ENCODE measurements at places on chromosomes 7 and 10. TPM values are rescaled to one million over a fixed set of nuclear protein-coding genes. Genes with fewer than 3 reads are reported as not detected.

DNA sequence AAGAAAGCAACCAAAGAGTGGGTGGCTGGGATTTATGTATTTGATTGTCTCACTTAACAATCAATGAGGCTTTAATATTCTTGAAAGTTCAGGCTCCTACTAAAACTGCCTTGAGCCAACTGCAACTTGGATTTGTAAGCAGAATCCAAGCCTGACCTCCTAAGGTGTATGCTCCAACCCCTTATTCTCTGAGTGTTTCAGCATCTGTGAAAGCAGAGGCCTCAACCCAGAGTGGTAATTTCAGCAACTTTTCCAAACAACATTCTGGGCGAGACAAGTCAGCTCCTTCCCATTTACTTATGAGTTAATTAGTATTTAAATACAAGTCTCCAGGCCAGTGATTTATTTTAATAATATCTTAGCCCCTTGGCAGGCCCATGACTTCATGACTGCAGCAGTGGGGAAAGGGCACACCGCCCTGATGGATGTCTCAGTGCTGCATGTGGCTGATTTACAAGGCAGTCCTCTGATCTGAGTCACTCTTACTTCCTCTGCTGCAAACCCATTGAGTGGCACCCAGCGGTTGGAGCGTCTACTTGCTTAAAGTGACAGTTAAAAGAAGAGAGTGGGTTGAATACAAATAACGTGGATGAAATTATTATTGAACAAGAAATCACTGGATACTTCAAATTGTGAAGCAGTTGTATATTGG lies 209.1 kb downstream of the TRIL start:
- peak; percentile 76 for DNase-seq

DNA sequence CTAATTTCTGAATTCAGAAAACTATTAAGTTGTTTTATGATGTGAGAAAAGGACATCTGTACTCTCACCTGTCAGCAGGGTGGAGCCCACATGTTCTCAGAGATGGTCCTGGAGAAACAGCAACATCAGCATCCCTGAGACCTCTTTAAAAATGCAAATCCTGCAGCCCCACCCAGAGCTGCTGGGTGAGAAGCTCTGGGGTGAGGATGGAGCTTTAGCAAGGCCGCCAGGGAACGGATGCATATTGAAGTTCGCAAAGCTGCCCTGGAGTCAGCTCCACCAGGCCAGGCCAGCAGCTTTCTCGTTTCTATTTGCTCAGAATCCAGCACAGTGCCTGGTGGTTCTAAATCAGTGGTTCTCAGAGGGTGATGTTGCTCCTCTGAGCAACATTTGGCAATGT lies 49.1 kb downstream of the PRKCQ start:
- no peak for DNase-seq

- DNase-seq: no peak
Measured at GRCh38 chr7:5472432-5473315, 49.0 kb upstream of the TNRC18 start.

- no peak for DNase-seq
Measured at GRCh38 chr7:69840248-69840647, 242.0 kb downstream of the AUTS2 start.

GRCh38 chr10:101834341-101834740 lies 9.3 kb downstream of the KCNIP2 start:
- DNase-seq: no peak

GRCh38 chr7:16187131-16187530 lies 234.2 kb downstream of the CRPPA start:
- DNase-seq: no peak

DNA sequence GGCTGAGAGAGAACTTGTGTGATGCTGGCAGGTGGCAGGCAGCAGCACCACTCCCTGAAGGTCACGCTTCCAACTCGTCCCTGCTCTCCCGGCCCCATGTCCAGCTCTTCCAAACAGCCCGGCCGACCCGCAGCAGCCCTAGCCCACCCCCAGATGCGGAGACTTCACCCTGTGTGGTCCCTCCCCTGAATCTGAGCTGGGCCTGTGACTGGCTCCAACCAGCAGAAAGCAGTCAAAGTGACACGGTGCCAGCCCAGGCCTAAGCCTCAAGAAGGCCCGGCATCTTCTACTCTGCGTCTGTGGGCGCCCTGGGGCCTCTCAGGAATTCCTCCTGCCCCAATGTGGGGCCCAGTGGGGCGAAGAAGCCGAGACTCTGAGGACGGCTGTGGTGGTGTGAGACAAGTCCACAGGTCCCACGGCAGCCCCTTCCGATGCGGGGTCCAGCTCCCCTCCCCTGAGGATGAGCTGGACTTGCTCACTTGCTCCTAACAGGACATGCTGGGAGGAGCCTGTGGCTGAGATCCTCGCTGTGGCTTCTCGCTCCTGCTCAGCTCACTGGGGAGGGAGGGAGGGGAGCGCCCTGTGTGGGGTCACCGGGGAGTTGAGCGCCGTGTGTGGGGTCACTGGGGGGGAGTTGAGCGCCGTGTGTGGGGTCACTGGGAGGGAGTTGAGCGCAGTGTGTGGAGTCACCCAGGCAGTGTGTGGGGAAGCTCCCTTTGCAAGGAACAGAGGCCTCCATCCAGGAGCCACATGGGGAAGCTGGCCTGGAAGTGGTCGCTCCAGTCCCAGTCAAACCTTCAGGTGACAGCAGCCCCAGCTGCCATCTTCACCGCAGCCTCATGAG lies 9.5 kb downstream of the STK32C start:
- DNase-seq: no peak

DNA sequence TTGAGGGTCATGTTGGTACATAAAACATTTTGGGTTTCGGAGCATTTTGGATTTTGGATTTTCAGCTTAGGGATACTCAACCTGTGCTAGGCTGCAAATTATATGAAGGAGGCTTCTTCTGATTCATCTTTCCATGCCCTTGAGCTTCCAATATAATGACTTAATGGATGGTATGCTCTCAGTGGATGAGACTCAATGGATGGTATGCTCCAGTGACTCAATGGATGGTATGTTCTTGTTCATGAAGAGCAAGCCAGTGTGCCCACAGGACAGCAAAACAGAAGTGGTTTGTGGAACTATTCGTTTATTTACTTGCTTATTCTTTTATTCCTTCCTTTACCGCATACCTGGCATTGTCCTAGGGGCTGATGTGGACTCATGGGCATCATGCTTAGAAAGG lies 969.6 kb downstream of the LRMDA start:
- no peak for DNase-seq

DNA sequence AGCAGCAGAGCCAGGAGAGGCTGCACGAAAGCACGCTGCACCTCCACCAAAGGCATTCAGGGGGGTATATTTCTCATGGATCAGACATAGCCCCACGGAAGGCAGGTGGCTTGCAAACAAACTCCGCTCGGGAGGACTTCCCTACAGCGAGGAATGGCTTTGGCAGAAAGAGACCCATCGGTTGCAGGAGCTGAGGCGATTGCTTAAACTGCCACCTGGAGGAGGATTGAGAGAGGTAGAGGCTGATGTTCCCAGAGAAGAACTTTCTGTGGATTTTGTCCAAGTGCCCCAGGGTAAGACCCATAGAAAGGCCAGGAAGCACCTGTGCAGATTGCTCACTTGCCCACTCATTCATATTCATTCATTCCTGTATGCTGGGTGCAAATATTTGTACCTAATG lies 89.1 kb downstream of the NEUROD6 start:
- DNase-seq: no peak

DNA sequence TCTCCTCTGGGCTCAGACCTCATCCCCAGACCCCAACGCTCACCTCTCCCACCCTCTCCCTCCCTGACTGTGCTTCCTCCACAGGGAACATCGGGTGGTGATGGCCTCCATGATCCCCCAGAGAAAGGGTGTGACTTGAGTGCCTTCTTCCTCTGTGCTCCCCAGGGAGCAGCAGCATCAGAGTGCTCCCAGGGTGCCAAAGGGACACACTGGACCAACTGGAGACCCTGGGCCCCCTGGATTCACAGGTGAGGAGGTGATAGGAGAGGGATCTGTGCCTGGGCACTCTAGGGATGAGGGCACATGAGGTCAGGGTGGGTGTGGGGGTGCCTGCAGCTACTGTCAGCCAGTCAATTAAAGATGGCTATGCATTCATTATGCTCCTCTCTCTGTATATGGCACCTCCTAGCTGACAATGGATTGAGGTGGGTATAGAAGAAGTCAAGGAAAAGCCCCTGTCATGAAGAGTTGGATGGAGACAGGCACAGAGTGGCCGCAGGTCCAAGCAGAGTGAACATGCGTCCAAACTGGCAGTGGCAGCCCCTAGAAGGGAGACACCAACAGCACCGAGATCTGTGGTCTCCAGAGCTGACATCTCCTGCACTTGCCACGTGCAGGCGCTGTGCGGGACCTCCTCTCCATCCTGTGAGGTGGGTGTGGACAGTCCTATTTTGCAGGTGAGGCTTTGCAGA lies 15.5 kb upstream of the VOPP1 start:
- no peak for DNase-seq

DNA sequence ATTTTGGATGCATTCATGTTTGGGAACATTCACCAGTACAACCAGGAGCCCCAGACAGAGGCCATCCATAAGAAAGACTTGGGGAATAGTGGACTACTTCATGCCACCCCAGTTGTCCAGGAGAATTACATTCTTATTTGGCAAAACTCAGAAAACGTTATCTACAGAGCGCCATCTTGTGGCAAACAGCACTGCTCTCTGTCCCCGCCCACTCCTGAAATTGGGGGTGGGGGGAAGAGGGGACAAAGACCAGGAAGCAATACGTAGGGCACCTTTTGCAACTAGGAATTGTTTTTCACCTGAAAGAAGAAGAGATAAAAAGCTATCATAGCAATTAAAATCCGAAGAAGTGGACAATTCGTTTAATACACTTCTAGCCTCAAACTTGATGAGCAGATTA lies 134.6 kb upstream of the MGMT start:
- DNase-seq: no peak

DNA sequence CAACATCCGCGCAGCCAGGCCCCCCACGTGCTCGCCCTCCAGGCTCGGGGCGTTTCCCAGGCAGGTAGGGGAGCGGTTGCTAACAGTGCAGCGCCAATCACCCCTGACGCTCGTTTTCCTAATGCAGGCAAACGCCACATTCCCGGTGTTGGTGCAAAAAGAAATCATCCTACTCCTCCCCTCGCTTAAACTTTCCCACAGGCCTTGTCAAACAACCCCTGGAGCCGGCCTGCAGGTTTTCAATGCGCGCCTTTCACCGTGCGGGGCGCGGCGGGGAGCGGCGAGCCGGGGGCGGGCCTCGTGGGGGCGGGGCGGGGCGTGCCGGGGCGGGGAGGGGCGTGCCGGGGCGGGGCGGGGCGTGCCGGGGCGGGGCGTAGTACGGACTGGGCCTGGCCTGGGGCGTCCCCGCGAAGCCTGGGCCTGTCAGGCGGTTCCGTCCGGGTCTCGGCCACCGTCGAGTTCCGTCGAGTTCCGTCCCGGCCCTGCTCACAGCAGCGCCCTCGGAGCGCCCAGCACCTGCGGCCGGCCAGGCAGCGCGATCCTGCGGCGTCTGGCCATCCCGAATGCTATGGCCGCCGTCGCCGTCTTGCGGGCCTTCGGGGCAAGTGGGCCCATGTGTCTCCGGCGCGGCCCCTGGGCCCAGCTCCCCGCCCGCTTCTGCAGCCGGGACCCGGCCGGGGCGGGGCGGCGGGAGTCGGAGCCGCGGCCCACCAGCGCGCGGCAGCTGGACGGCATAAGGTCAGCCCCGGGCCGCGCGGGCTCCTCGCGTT lies at the start of gene ECHDC3:
Gene ECHDC3 (plus strand): TSS at position 374 of the 770 bp plus-strand sequence. CDS start 195 bp downstream, at position 569.
- DNase-seq: no peak

- no peak for DNase-seq
Measured at GRCh38 chr10:98980353-98980752, 255.3 kb downstream of the HPSE2 start.

DNA sequence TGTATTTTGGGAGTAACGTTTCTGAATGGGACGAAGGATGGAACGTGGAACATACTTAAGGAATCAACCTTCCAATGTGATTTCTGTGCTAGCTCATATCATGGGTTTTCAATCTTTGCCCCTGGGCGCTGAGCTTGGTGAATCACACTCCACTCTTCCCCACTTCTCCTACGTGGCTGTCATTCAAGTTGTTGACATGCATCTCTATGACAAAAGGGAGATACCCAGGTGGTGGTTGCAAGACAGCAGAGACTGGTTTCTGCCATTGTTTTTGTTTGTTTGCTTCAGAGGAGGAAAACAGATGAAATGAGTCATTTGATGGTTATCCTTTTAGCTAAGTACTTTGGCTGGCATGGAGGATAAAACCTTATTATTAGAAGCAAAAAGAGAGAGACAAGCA lies 573.9 kb downstream of the GATA3 start:
- DNase-seq: peak; percentile 13

DNA sequence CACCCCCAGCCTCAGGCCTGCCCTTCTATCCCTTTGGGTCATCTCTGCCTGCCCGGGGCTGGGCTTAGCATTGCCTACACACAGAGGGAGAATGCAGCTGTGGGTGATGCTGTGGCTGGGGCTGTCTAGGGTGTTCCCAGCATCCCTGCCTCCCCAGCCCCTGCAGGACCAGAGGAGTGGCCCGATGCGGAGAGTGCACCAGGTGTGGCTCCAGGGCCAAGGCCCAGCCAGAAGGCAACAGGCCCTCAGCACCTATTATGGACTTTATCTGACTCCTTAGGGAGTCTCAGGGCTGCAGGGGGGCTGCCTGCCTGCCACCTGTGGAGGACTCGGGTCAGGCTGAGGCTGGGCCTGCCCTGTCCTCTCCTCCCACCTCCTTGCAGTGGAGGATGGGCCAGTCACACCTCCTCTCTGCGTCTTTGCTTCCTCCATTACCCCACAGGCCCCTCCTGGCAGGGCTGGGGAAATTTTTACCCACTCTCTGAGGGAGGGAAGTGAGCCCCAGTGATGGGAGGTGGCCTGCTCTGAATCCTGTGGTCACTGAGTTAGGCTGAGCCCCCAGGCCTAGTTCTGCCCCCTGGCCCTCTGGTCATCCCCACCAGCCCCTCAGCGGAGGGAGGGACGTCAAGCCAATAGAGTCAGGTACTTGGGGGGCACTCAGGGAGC lies 92.9 kb upstream of the PCBD1 start:
- no peak for DNase-seq

DNA sequence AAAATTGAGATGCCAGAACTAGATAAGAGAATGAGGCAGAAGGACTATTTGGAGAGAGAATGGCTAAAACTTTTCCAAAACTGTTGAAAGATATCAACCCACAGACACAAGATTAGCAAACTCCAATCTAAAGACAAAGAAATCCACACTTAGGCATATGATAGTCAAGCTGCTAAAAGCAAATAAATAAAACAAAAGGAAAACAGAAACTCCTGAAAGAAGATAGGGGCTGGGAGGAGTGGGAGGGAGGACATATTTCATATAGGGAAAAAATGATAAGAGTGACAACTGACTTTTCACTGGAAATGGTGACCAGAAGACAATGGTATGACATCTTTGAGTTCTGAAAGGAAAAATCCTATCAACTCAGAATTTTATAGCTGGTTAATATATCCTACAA lies 105.4 kb upstream of the ADO start:
- DNase-seq: no peak

- peak; percentile 56 for DNase-seq
Measured at GRCh38 chr7:29607889-29608288, 44.3 kb downstream of the PRR15 start.

Gene CHN2
- 0.15 TPM for total RNA-seq

Gene SYT15B
- total RNA-seq: 0.05 TPM

Gene EPHB6
- total RNA-seq: 0.54 TPM

Gene CTAGE15
- 0.46 TPM for total RNA-seq

Gene AS3MT
- 4.0 TPM for total RNA-seq

Gene SPACDR
- total RNA-seq: 1.5 TPM

Gene CYP2C19
- total RNA-seq: 0.15 TPM

Gene RHOBTB1
- 0.77 TPM for total RNA-seq

Gene HMX3
- total RNA-seq: 15.2 TPM

Gene GNB2
- total RNA-seq: 289 TPM

Gene LIPK
- total RNA-seq: not detected

Gene GRID2IP
- 0.13 TPM for total RNA-seq

Gene PVRIG
- not detected for total RNA-seq

Gene CACNA2D1
- 9.8 TPM for total RNA-seq

Gene ADRA2A
- total RNA-seq: 0.05 TPM

Gene PTPN12
- 82.1 TPM for total RNA-seq

Gene MMP21
- not detected for total RNA-seq

Gene CARD11
- total RNA-seq: 0.82 TPM

Data from Panc1 (cell line).